ENCODE measurements at places on chromosomes 7 and 10.

- DNase-seq = no peak
Measured at GRCh38 chr10:57457972-57458512, 809.7 kb downstream of the IPMK start.

DNA sequence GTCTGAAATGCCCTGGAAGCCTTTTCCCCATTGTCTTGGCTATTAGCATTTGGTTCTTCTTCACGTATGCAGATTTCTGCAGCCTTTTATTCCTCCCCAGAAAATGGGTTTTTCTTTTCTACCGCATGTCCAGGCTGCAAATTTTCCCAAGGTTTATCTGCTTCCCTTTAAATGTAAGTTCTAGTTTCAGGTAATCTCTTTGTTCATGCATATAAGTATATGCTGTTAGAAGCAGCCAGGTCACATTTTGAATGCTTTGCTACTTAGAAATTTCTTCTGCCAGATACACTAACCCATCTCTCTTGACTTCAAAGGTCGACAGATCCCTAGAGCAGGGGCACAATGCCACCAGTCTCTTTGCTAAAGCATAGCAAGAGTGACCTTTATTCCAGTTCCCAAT lies 12.3 kb downstream of the THAP5 start:
- DNase-seq = no peak

DNA sequence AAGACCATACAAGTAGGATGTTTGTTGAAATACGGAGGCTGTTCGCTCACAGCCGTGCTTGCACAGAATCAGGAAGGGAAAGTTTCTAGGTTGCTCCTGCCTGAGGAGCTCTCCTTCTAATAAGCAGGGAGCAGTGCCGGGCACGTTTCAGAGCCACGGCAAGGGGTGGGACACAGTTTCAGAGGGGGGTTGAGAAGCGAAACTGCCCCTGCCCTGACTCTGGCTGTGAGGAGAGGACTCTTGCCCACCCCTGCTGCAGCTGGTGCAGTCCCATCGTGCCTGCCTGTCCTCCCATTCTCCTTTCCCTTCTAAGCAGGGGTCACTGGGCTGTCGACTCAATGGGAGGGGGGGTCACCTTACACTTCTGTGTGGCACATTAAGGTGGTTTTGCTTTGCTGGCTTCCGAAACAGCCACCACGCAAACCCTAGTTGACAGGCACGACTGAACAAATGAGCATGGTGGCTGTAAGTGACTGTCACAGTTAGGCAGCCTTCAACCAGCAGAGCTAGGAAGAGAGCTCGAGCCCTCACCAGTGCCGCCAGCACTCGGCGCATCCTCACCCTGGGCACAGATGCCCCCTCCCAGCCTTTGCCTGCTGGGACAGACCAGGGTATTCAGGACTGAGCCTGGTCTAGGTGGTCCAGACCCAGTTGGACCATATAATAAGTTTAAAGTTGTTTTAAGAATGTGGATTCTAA lies 37.5 kb downstream of the ZNF467 start:
- no peak for DNase-seq

GRCh38 chr7:46940178-46940577 lies 641.7 kb downstream of the TNS3 start:
- no peak for DNase-seq

- DNase-seq = no peak
Measured at GRCh38 chr10:14259696-14260566, 70.8 kb downstream of the FRMD4A start.

DNA sequence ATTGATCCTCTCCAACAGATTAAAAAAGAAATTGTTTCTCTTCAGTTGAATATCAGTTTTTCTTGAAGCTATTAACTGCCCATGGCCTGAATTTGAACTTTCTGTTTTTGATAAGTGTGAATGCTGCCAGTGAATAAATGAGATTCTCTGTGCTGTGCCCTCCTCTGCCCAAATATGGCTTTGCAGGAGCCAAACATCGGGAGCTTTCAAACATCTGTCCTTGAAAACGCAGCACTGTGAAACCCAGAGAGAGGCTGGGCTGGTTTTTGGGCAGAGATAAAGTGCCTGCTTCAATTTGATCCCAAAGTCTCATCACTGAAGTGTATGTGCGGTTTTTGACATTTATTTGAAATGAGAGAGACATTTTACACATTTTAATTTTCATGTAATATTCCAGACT lies 268.3 kb upstream of the SHH start:
- DNase-seq = no peak

GRCh38 chr7:155357573-155358041 lies 59.9 kb downstream of the INSIG1 start:
- DNase-seq = no peak

- DNase-seq = no peak
Measured at GRCh38 chr10:78450807-78451485, 417.3 kb downstream of the RPS24 start.

All from GM20000 (cell line).